ENCODE measurements at places on chromosomes 3 and 15. TPM values are rescaled to one million over a fixed set of nuclear protein-coding genes. Genes with fewer than 3 reads are reported as not detected.

DNA sequence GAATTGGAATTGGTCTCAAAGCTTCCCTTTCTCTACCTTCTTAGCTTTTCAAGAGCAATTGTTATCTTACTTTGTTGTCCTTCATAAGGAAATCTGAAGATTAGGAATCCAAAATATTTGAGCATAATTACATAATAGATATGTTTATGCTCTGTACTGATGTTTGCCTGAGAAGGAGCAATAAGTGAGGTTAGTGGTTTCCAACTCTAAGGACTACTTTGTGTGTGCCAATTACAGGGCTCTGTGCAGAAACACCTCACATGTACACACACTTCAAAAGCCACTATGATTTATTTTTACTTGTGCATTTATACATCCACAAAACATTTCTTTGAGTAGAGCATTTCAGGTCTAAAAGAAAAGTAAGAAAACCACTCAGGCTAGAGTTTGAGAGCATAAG, 49.9 kb downstream of the MME start:
- no peak overlapping the region for H3K4me3 ChIP-seq
- no peaks in the 10 kb centered on the region for H3K36me3 ChIP-seq
- no peaks in the 10 kb centered on the region for H3K27me3 ChIP-seq
- no peaks in the 10 kb centered on the region for H3K4me1 ChIP-seq

DNA sequence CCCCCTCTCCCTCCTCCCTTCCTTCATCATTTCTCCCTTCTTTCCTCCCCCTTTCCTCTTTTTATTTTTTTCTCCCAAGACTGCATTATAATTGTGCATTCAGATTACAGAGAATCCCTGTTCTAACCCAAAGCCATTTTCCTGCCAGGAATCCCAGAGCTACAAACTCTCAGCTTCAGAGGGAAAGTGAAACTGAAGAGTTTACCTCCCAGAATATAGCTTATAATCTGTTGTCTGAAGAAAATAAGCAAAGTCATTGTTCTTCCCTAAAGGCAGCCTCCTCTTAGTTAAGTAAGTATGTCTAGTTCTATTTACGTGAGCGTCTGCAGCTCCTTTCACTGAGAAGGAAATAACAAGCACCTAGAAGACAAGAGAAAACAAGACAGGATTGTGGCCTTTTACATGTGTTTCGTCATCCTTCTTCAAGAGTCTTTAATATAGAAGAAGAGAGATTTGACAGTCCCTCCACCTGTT, 97.2 kb downstream of the CHST2 start:
- H3K27me3 ChIP-seq, result no peaks in the 10 kb centered on the region
- DNase-seq, result no peak
- H3K4me1 ChIP-seq, result peaks cover 3% of the 10 kb centered on the region
- no peaks in the 10 kb centered on the region for H3K36me3 ChIP-seq

- H3K4me3 ChIP-seq, result no peak overlapping the region
- H3K36me3 ChIP-seq, result no peaks in the 10 kb centered on the region
- no peak for DNase-seq
- no peaks in the 10 kb centered on the region for H3K4me1 ChIP-seq
- peaks cover 14% of the 10 kb centered on the region for H3K27me3 ChIP-seq
These were observed 143.8 kb downstream of the NEO1 start for GRCh38 chr15:73196113-73196512.

DNA sequence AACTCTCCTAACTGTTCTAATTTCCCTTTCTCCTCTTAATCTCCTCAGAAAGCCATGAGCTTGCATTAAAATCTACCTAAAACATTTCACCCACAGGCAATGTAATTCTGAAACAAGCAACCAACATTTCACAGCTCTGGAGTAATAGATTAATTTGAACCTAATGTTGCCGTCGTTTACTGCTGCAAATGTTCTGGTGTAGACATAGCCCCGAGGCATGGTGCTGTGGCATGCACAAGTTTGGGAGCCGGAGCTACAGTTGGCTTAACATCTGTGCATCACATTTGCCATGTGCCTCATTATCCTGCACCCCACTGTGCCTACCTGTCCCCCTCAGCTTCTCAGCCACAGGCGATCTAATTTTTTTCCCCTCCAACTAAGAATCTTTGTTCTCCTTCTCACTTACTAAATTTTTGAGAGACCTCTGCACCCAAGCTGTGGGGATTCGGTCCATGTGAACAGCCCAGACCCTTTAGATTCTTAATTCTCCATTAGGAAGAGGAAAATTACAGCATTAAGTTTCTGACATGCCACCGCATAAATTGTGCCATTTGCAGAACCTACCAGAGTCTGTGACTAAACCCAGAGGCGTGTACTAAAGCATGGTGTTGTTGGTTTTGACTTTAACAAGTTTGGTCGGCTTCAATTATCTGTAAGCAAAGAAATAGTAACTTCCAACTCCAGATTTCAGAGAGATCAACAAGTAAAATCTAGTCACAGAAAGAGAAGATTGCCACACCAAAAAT, 419.2 kb downstream of the MECOM start:
- H3K4me3 ChIP-seq, result no peak overlapping the region
- H3K36me3 ChIP-seq, result no peaks in the 10 kb centered on the region
- H3K27me3 ChIP-seq, result peaks cover 29% of the 10 kb centered on the region
- no peaks in the 10 kb centered on the region for H3K4me1 ChIP-seq

DNA sequence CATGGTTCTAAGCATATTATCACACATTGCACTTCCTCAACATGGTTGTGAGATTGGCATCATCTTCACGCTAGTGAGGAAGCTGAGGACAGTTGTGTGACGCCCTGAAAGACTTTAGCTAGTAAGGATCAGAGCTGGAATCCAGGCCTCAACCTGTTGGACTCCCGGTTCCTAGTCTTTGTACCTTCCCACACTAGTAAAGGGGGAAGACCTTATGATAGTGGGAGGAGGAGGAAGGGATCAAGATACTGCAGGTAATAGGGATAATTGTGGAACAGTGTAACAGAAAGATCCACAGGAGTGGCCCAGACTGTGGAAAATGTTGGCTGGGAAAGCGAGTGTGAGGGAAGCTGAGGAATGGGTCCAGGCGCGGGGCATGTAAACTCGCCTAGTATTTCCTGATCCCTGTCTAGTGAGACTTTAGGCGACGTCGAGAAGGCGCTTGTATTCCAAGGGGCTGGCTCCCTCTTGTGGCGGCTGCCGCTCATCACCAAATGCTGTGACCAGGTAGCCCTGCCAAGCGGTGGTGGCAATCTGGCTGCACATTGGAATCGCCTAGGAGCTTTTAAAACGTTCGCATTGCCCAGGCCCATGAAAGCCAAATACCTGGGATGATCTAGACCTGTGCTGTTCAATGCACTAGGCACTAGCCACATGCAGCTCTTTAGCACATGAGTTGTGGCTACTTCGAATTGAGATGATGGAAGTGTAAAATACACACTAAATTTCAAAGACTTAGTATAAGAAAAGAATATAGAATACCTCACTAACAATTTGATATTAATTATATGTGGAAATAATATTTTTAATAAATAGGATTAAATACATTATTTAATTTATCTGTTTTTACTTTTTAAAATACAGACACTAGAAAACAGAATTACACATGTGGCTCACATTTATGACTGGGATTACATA, 38.8 kb upstream of the CLDN18 start:
- peaks cover 10% of the 10 kb centered on the region for H3K27me3 ChIP-seq
- no peak overlapping the region for H3K27ac ChIP-seq
- no peak overlapping the region for H3K4me3 ChIP-seq
- H3K36me3 ChIP-seq, result no peaks in the 10 kb centered on the region
- DNase-seq, result peak; percentile 69

DNA sequence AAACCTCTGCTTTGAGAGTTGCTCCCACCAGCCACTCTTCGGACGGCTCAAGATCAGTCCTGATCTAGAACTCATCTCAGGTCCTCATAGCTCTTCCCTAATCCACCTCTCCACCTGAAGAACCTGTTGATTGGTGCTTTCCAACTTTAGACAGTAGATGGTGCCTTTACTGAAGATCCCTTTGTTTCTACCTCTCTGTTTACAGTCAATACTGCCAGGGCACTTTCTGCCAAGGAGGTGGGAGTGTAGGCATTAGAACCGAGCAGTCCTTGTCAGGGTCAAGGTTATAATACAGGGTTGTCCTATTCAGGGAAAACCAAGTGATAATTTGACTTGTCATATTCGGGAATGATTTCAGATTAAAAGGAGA, 1.2 kb downstream of the CGNL1 start:
- H3K36me3 ChIP-seq, result no peaks in the 10 kb centered on the region
- H3K27ac ChIP-seq, result no peak overlapping the region
- no peak for DNase-seq

DNA sequence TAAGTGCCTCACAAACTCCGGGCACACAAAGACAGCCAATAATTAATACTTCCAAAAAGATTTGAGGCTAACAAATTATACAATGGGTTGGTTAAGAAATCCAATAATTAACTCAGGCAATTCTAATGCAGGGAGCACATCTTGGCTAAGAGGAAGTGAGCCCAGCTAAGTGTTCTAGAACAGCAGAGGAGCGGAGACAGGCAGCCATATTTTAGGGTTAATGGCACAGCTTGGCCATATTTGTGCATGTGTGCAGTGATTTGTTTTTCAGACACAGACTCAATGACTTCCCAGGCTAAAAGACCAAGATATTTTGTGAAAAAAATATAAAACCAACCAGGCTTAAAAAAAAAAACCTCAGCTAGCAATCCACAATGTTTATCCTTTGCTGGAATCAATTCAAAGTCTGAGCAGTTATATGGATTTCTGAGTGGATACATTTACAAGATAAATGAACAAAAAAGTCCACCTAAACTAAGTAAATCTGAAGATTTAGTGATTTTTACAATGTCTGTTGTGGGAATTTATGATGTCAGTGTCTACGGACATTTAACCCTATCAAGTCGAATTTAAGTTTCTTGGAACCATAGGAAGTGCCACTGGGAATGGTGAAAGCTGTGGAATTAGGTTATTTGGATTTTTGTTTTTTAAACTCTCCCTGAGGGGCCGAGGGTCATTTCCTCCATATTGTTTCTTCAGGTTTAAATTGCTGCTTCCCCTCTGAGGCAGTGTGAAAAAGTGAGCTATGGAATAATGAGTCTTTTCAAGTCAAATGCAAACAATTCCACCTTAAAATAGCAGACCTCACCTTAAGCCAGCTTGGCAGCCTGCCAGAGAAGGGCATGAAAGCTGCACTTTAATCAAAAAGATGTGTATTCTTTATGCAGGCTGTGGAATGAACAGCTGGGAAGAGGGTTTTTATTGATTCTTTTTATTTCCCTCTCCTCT, 413.7 kb upstream of the TBL1XR1 start:
- no peak for DNase-seq
- no peak overlapping the region for H3K27ac ChIP-seq
- H3K4me3 ChIP-seq, result no peak overlapping the region
- peaks cover 6% of the 10 kb centered on the region for H3K4me1 ChIP-seq
- H3K36me3 ChIP-seq, result peaks cover 6% of the 10 kb centered on the region
- H3K27me3 ChIP-seq, result no peaks in the 10 kb centered on the region

- DNase-seq, result no peak
- H3K36me3 ChIP-seq, result peaks cover 10% of the 10 kb centered on the region
- peaks cover 40% of the 10 kb centered on the region for H3K4me1 ChIP-seq
- peak overlapping the region; percentile 98 for H3K27ac ChIP-seq
These were observed 1.9 kb downstream of the TOP2B start for GRCh38 chr3:25662736-25663320.

DNA sequence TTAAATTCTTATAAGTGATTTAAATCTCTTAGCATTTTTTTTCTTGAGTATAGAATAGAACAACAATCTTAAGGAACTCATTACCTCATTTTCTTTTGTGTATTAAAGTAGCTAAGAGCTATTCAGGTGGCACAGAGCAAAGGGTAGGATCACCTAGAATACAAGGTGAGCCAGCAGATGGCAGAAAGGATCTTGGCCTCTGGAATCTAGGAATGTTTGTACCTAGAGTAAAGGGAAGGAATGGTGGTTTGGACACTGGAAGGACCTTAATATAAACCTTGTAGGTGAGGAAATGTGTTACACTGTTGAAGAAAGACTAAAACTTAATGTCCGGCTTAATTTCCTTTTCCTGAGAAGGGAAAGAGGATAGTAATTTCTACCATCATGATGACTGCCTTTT, 89.0 kb downstream of the GHSR start:
- DNase-seq, result no peak
- no peaks in the 10 kb centered on the region for H3K27me3 ChIP-seq
- no peaks in the 10 kb centered on the region for H3K4me1 ChIP-seq
- H3K4me3 ChIP-seq, result no peak overlapping the region
- peaks cover 15% of the 10 kb centered on the region for H3K36me3 ChIP-seq

DNA sequence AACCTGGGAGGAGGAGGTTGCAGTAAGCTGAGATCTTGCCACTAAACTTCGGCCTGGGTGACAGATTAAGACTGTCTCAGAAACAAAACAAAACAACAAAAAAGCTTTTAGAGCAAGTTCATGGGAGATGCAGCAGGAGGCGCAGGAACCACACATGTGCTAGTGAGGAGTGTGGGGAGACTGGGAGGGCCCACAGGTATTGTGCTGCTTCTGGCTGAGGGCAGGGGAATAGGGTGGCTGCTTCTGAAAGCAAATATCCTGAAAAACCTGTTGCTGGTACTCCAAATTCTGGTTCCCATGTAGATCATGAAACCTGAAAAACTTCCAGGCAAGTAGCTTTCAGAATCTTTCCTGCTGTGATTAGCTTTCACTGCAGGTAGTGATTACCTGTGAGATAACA, 22.1 kb downstream of the TYRO3 start:
- H3K36me3 ChIP-seq, result no peaks in the 10 kb centered on the region
- no peak overlapping the region for H3K4me3 ChIP-seq
- DNase-seq, result no peak
- H3K27me3 ChIP-seq, result peaks cover 26% of the 10 kb centered on the region
- peaks cover 8% of the 10 kb centered on the region for H3K4me1 ChIP-seq

DNA sequence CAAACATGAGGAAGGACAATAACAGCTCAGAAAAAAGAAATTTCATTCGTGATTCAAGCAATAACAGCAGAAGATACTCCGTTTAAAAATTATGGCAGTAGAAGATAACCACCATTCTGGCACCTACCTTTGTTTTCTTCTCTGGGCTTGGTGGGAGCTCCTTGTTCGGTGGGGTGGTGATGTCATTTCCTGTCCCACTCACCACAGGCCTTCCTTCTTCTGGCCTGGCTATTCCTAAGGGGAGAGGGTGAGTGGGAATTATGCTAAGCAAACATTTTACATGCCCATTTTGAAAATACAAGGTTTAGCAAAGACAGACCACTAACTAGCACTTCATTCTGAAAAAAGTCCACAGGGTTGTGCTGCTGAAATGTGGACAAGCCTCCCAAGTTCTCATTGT, 74.4 kb downstream of the DHX30 start:
- H3K36me3 ChIP-seq, result peaks cover 9% of the 10 kb centered on the region
- DNase-seq, result no peak
- H3K27me3 ChIP-seq, result no peaks in the 10 kb centered on the region
- no peak overlapping the region for H3K4me3 ChIP-seq
- peak overlapping the region; percentile 54 for H3K27ac ChIP-seq

Gene TRPM1
- not detected for total RNA-seq

Gene SLC15A2
- 2.4 TPM for total RNA-seq

Gene PAK2
- total RNA-seq, result 86.4 TPM

Gene RAB6B
- total RNA-seq, result 1.0 TPM

Gene ERICH6
- total RNA-seq, result not detected
